ENCODE measurements at places on chromosomes 12 and 14.

- DNase-seq, result no peak
Observed at GRCh38 chr14:87041290-87042020, 951.5 kb downstream of the GALC start.

DNA sequence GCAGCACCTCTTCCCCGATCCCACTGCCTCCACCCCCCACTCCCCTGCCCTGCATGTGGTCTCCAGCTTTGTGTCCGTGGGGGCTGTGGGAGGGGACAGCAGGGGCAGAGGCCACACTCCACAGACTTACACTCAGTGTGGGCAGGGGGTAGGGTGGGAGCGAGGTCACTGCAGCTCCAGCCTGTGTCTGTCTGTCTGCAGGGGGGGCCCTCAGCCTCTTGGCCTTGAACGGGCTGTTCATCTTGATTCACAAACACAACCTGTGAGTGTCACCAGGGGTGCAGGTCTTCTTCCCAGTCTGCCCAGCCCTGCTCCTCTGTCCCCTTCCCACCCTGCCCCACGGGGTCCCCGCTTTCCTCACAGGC lies 6.5 kb downstream of the NOC4L start:
- no peak for DNase-seq

GRCh38 chr12:29518407-29518806 lies 20.9 kb upstream of the OVCH1 start:
- no peak for DNase-seq

- no peak for DNase-seq
Observed at GRCh38 chr12:4261655-4262054, 11.9 kb upstream of the CCND2 start.

DNA sequence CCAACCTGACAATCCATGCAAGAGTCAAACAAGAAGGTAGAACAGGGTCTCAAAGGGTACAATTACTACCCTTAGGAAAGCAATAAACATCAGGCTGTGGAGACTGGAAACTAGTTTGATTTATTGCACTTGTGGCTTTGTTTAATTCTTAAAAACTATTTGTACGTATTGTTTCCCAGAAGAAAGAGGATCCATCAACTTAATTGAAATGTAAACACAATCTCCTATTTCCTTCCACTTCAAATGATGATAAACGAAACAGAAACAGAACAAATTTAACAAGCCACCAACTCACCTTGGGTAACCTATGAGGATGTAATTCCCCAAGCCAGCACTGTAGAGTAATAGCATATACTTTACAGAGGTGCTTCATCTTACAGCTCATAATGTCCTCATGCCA lies 8.0 kb downstream of the STXBP6 start:
- DNase-seq, result no peak

DNA sequence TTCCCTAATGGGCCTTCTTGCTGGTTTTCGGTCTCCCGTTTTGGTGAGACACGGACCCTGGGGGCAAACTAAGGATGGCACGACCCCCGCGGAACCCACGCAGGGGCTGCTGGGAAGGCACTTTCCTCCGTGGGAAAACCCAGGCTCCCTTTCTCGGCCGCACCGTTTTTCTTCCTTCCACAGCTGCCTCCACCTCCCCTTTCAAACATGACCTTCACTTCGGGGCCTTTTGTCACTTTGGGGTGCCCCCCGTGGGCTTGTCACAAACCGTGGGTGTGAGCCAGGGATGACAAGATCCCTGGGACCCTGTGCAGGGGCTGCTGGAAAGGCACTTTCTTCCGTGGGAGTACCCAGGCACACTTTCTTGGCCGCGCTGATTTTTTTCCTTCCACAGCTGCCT lies 268.7 kb downstream of the ALG10 start:
- no peak for DNase-seq

GRCh38 chr12:31015215-31015614 lies 58.4 kb upstream of the DDX11 start:
- no peak for DNase-seq

DNA sequence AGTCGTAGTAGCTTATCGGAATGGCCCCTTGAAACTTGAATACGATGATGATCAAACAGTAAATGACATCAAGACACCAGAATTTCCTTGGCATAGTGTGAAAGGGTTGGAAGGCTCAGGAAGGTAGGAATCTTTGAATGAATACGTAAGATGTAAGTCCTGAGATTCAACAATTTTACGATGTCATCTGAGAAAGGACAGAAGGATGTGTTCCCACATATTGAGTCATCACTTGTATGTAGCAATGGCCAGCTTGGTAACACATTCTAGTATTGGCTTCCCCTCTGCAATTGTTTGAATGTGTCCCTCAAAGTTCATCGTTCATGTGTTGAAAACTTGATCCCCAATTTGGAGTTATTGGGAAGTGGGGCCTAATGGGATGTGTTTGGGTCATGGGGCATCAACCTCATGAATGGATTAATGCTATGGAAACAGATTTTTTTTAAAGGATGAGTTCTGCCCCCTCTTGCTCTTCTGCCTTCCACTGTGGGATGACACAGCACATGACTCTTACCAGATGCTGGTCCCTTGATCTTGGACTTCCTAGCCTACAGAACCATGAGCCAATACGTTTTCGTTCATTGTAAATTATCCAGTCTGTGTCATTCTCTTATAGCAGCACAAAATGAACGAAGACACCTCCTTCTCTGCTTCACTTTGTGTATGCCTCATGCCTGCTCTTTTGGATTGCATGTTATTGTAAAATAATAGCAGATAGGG lies 284.6 kb downstream of the BCAT1 start:
- DNase-seq, result no peak

DNA sequence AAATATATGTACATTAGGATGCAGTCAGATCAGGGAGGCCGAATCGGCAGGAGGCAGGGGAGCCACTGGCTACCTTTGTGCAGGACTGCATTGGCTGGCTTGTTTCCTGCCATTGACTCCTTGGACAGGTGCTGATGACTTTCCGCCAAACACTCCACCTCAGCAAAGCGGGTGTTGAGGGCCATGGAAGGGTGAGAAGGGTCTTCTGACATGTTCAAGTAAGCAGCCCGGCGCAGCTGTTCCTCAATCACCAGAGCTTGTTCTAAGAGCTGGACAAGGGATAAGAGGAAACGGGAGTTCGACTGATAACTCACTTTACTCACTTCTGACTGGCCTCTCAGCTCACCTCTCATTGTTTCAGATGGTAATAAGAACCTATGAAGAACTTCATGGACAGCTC lies 4.9 kb upstream of the NOP2 start:
- no peak for DNase-seq

DNA sequence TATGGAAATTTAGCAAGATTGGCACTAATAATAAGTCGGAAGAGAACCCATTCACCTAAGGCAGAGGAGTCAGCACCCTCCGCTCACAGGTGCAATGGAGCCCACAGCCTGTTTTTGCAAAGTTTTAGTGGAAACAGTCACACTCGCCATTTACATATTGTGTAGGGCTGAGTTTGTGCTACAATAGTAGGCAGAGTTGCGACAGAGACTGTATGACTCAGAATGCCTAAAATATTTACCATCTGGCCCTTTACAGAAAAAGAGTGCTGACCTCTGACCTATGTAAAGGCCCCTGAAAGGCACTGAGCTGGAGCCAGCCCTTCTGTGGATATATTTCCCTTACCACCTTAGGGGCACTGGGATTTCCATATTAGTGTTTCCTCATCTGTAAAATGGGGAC lies 79.0 kb downstream of the PRIMA1 start:
- no peak for DNase-seq

- no peak for DNase-seq
Observed at GRCh38 chr12:83010169-83010804, 323.6 kb downstream of the TMTC2 start.

- no peak for DNase-seq
Observed at GRCh38 chr14:84456946-84457345, 1073.0 kb upstream of the FLRT2 start.

- no peak for DNase-seq
Observed at GRCh38 chr12:8638951-8639350, 23.7 kb downstream of the MFAP5 start.

DNA sequence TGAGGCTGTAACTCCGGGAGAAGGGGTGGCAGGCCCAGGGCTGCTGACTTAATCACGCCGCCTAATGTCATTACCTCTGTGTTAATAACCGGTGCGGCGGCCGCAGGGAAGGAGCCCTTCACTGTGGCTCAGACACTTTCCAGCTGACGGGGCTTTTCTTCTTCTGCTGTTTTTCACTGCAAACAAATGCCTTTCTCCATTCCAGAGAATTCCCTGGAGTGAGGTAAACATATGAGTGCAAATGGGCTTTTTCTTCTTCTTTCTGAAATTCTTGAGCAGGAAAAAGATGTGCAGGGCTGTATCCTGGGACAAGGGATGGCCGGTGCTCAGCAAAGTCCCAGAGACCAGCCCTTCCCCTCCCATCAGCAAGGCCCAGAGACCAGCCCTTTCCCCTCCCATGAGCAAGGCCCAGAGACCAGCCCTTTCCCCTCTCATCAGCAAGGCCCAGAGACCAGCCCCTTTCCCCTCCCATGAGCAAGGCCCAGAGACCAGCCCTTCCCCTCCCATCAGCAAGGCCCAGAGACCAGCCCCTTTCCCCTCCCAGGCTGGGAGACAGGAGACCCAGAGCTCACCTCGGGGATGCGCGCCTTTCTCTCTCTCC lies 33.4 kb upstream of the FAM181A start:
- DNase-seq, result no peak

- no peak for DNase-seq
Observed at GRCh38 chr14:52918486-52918885, 32.4 kb downstream of the FERMT2 start.

- peak; percentile 14 for DNase-seq
Observed at GRCh38 chr12:111597831-111598636, 1.1 kb downstream of the ATXN2 start.

DNA sequence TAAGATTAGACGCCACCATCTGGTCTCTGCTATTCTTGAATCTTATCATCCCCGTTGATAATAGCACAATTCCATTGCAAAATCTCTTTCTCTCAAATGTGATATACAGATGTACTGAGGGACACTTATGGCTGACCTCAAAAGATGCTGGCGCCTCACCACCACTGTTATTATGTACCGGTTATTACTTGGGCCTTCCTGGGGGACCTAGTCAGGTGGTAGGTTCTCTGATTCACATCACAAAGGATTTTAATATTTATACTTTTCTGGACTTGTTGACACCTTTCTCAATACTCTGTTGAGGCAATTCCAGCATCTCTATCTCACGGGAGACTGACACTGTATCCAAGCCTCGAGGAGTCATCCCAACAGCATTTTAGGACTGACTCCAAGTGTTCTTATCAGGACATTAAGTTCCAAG lies 21.3 kb upstream of the FAM234B start:
- no peak for DNase-seq

DNA sequence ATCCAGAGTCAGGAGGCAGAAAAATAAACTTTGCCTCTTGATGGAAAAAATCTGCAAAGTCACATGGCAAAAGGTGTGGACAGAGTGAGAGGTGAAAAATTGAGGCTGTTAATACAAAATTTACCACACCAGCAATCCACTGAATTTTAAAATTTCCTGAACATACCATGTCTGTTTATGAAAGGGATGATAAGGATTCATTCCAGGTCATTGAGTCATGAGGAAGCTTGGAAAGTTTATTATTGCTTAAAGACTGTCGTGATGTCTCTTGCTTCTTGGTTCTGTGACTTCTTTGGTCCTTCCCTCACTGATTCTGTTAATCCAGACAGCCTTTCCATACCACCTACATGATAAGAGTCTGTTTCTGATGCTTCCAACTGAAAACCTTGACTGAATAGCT lies 73.2 kb downstream of the TTC6 start:
- DNase-seq, result no peak

GRCh38 chr12:87382959-87383566 lies 646.1 kb downstream of the C12orf50 start:
- no peak for DNase-seq

GRCh38 chr14:32706721-32707519 lies 231.8 kb upstream of the NPAS3 start:
- no peak for DNase-seq

DNA sequence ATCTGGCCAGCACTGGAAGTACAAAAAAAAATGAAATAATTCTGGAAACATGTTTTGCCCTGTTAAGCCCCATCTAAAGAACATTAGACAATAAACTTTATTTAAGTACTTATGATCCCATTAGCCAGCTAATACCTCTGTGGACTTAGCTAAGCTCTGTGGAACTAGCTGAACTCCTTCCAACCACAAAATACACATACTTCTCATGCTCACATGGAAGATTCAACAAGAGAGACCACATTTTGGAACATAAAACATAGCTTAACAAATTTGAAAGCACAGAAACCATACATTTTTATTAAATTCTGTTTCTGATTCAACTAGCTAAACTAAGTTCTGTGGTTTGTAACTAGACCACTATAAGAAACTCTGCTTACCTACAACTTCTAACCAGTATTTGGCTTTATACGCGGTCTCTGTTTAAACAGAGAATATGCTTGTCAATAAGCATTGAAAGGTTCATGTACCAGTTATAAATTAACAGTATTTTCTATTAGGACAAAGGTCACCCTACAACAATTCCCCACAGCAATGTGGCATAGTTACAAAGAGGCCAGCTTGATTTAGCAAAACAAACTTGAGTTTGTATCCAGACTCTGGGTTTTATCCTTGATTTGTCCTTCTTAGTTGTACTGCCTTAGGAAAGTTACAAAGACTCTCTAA lies 300.1 kb downstream of the C12orf50 start:
- no peak for DNase-seq

DNA sequence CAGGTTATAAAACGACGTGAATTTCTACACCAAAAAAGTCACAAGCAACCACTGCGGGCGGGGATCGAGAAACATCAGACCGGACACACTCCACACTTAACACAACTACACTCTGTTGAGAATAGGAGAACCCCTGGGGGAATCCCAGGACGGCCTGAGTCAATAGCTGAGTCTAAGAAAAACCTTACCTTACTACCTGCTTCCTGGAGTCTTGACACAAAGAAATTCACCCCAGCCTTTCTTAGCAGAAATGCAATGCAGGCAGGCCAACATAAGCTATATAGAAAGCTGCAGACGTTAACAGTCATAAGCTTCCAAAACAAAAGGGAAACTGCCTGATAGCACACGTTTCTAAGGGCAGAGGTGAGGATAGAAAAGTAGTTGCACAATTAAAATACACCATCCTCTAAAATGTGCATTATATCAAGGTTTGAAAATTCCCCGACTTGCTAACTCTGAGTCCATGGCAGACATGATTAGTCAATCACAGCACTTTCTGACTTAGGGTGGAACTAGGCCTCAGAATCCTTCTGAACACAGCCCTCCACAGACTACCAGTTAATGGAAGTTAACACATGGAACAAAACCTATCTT lies 68.0 kb downstream of the CCDC88C start:
- peak; percentile 51 for DNase-seq

DNA sequence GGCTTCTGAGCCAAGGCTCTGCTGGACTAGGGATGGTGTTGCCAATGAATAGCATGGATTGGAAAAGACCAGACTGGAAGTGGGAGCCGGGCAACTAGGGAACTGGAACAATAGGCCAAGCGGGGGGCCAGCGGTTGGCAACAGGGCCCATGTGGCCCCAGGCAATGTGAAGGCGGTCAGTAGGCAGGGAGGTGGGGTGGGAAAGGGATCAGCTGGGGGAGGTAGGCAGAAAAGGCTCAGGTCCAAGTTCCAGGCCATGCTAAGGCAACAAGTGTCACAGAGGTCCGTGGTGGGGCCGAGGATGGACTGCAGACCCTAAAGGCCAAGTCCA lies 14.9 kb upstream of the MLXIP start:
- DNase-seq, result no peak
